Posterior cingulate gyrus (tissue), 11 donors: ENCODE measurements at places on chromosomes 3 and 15.

- no peak for DNase-seq
These were observed 5.1 kb upstream of the ZSCAN2 start for GRCh38 chr15:84595660-84596059.

DNA sequence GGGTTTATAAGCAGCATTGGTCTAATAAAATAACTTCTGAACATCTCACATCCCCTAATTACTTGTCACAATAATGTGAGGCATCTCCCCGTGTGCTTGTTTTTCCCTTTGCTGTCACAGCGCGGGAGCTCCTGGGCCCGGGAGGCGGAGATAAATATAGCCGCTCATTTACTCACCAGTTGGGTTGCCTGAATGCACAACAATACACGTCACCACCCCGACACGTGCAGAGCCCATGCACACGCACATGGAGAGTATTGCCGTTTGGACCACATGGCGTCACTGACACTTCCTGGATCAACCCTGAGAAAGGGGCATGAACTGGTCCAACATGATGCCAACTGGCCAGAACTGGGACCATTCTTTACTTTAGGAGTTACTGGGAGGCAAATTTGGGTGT lies 76.2 kb downstream of the MRPL46 start:
- no peak for DNase-seq

- no peak for DNase-seq
These were observed 30.4 kb downstream of the SPPL2A start for GRCh38 chr15:50735156-50735555.

- DNase-seq: no peak
These were observed 264.3 kb downstream of the LRTM1 start for GRCh38 chr3:54663501-54664011.

- DNase-seq: no peak
These were observed 12.7 kb upstream of the CRABP1 start for GRCh38 chr15:78327466-78327865.

- DNase-seq: no peak
These were observed 278.4 kb downstream of the GBE1 start for GRCh38 chr3:81483046-81483445.

DNA sequence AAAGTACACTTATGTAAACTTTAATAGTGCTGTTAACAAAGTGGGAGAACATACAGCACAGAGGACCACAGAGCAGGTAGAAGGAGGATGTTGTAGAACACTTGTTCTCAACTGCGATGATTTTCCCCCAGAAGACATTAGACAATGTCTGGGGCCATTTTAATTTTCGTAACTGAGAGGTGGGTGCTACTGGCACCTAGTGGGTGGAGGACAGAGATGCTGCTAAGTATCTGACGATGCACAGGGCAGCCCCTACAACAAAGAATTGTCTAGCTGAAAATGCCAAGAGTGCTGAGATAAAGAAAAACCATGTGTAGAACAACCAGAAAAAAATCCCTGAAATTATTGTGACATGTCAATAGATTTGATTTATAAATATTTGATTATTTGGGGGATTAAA lies 5.0 kb upstream of the KBTBD8 start:
- DNase-seq: no peak

DNA sequence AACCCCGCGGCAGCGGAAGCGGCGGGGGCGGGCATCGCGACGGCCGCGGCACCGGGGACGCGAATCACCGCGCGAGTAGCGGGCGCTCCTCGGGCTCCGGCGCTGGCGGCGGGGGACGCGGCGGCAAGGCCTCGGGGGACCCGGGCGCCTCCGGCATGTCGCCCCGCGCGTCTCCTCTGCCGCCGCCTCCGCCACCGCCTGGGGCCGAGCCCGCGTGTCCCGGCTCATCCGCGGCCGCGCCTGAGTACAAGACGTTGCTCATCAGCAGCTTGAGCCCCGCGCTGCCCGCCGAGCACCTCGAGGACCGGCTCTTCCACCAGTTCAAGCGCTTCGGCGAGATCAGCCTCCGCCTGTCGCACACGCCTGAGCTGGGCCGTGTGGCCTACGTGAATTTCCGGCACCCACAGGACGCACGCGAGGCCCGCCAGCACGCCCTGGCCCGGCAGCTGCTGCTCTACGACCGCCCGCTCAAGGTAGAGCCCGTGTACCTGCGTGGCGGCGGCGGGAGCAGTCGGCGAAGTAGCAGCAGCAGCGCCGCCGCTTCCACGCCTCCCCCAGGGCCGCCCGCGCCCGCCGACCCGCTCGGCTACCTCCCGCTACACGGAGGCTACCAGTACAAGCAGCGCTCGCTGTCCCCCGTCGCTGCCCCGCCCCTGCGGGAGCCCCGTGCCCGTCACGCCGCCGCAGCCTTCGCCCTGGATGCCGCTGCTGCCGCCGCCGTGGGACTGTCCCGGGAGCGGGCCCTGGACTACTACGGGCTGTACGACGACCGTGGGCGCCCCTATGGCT lies 675 bp downstream of the RBM15B start:
- no peak for DNase-seq

GRCh38 chr3:178966299-178967176 lies 105.1 kb downstream of the ZMAT3 start:
- no peak for DNase-seq

GRCh38 chr3:187318819-187319616 lies 27.5 kb upstream of the MASP1 start:
- peak; percentile 48 for DNase-seq

DNA sequence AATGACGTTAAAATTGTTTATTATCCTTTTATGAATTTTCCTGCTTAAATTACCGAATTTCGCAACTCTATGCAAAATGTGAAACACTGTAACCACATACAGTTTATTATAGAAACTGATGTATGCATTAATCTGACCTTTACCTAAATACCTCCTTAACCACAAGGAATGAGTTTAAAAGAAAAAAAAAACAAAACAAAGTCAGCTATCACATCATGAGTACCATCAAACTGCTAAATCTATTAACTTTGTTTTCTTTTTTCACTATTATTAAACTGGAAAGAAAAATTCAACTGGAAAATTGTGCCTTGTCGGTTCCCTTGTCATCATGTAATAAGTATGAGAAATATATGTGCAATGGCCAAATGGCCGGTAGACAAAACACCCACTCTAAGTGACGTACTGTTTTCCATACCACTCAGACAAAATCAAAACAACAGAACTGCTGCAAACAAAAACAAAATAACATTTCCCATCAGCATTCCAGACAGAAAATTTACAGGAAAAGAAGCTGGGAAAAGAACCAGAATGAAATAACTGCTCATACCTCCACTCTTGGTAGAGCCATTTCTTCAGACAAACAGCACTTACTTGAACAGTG lies 415.3 kb downstream of the FOXP1 start:
- DNase-seq: no peak

DNA sequence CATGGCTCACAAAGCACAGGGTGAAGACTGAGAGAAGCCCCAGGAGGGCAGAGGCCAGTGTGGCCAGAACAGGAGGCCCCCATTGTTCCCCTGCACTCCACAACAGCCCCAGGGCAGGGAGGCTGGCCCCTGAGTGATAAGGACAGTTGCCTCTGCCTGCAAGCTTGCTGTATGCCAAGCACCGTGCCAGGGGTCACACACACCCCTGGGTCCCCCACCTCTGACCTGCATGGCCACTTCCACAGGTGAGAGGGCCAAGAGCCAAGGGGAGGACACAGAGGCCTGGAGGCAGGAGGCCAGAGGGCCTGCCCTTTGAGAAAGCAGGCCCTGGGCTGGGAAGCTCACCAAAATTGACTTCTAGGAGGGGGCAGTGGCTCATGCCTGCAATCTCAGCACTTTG lies 23.7 kb downstream of the ATRIP start:
- DNase-seq: no peak

- DNase-seq: no peak
These were observed 172.7 kb downstream of the WDR72 start for GRCh38 chr15:53586799-53587198.

DNA sequence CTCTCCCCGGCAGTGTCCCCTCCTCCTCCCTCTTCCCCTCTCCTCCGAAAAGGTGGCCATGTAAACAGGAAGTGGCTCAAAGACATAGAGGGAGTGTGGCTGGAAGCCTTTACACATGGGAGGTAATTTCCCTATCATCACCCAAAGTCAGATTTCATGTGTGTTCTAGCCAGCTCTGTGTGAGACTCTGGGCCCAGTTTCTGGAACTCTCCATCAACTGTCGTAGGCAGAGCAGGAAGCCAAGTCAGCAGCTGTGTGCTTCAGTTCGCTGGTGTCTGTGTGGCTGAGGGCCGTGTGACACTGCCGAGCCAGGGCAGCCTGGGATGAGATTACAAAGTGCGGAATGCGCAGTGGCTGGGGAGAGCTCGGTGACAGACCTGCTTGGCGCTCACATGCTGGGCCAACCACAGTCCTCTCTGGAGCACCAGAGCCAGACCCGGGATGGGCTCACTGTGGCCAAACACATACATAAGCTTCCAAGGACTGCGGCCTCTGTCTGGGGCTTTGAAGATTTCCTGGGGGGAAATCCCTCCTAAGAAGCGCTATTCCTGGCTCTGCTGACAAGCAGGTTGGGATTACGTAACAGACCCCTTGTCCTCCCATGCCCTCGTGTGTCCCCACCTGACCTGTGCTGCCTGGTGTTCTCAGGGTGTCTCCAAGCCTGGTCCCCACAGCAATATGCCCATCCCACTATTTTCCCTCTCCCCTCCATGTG lies 50.7 kb downstream of the UMPS start:
- peak; percentile 57 for DNase-seq

DNA sequence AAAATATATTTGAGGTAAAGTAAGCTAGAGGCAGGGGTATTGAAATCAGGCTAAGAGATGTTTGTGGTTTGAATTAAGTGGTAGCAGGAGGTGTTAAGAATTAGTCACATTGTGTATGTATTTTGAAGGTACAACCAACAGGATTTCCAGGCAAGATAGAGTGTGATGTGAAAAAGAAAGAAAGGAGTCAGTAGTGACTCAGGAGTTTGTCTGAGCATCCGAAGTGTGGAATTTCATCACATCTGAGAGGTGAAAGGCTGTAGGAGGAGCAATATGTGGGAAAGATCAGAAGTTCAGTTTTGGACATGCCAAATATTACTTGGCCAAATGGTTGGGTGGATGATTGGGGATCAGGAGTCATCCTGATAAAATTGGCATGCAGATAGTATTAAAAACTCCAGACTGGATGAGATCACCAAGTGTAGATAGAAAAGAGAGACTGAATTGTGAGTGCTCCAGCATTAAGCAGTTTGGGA lies 32.1 kb upstream of the EBLN2 start:
- DNase-seq: no peak

DNA sequence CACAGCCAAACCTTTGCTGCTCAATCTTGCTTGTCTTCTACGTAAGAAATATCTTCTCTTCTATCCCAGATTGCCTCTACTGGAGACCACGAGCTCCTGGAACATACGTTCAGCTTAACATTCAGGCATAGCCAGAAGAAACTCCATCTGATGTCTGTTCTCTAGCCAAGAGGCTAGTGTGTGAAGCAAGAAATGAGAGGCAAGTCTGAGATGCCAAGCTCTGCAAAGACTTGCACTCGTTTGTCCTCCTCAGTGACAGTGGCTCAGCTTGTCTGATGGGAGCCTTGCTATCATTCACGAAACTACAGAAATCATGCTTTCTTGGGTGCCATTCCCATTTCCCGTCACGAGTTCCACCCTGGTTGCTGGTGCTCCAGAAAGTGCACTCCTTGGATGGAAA lies at the start of gene SCN10A:
Gene SCN10A, minus strand, starts transcription at position 192 of the 400 bp plus-strand sequence. CDS start 22,207 bp downstream, outside the sequence.
- no peak for DNase-seq

DNA sequence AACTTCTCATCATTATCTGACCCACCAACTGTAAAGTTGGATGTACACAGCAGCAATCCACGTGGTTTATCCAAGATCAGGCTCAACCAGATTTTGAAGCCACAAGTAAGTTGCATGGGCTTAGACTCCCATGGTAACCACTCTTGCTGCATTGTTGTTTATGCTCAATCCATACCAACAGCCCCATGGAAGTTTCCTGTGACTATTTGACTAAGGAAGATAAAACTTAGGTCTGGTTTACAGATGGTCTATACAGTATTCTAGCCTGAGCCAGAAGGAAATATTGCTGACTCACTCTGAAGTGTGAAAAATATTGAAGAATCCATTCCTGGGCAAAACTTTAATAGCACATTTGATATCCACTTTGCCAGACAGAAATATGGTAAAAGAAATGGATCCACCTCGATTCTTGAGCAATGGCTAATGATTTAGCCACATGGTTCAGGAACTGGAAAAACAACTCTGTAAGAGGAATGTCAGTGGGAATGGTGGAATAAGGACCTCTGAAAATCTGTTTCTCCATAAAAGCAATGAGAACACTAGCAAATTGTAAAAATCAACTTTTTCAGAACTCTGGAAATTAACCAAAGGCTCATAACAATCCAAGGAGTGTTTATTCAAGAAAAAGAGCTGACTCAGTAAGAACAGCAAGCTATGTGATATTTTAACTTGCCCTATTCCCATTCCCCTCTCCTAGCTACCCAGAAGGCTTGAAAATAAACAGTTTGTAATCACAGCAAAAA lies 162.9 kb upstream of the STT3B start:
- no peak for DNase-seq

DNA sequence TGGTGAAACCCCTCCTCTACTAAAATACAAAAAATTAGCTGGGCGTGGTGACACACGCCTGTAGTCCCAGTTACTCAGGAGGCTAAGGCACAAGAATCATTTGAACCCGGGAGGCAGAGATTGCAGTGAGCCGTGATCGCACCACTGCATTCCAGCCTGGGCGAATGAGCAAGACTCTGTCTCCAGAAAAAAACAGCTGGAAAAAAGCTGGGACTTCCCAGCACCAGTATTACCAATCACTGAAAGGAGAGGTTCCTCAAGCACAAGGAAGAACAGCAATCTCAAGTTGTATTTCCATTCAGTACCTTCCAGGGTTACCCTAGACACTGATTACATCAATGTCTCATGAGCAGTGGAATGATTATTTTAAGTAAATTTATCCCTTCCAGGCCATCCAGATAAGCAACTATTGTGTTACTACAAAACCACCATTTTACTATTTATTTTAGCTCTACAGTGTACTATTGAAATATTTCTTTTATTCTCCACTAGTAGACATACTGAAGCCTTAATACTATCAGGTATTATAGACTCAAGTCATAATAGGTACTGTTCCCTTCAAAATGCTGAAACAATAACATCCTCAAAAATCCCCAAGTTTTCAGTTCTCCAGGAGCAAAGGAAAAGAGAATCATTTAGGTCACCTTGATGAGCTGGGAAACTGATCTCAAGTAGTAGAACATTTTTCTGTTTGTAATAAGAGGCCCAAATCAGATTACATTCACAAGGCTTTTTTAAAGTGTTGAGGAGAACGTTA lies 54.8 kb upstream of the VGLL4 start:
- DNase-seq: no peak

DNA sequence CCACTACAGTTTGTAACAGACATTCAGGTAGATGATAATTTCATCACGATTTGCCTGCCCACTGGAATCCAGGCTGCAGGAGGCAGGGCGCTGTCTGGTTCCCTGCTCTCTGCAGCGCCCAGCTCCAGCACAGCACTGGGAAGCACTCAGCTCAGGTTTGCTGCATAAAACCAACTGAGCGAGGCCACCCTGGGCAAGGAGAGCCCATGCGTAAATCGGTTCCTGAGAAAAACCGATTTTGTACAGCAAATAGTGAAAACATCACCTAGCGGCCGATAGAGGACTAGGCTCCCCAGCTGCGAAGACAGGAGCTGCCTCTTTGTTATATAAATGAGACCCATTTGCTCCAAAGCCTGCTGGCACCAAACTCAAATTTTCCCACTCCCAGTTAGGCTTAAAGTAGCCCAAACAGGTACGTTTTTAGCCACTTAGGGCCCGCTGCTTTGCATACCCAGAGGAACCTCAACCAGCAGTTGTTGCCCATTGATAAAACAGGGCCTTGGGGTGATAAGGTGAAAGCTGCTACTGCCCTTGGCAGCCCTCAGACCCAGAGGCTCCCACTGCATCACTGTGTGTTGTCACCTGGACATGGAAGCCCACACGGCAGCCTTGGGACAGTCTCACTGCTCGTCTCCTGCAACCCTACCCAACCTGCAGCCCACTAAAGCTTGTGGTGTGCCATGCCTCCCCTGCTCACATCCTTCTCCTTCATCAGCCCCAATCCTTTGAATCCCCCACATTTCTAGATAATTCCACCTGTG lies 47.5 kb downstream of the ALDH1L1 start:
- no peak for DNase-seq
